Muscle of back (tissue), 13 donors: ENCODE measurements at places on chromosomes 2 and 18.

- no peak for DNase-seq
Observed at GRCh38 chr18:11884396-11885030, 23.6 kb downstream of the MPPE1 start.

DNA sequence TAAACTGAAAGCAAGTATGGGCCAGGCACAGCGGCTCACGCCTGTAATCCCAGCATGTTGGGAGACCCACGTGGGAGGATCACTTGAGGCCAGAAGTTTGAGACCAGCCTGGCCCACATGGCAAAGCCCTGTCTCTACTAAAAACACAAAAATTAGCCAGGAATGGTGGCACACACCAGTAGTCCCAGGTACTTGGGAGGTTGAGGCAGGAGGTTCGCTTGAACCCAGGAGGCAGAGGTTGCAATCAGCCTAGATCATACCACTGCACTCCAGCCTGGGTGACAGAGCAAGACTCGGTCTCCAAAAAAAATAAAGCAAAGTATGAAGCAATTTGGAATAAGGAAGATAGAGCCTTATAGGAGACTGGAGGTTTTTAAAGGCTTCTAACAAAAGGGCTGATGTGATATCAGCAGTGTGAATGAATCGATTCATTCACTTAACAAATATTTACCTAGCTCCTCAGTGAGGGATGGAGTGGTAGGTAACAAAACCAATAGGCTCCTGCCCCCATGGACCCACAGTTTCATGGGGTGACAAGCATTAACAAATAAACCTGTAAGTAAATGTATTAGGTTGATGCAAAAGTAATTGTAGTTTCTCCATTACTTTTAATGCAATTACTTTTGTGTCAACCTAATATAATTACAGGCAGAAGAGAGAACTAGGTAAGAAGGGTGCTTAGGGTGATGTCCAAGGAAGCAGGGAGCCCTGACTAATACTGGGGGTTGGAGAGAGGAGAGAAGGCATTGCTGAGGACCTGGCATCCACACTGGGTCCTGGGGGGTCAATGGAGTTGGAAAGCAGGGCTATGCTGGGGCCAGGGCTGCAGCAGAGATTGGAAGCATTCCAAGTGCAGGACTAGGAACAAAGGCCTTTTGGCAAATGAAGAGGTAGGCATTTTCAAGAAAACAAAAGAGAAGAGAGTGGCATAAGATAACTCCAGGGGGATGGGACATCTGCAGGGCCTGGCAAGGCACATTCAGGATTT is 195.4 kb upstream of the ARL4C start:
- DNase-seq = no peak

- DNase-seq = no peak
Observed at GRCh38 chr2:69381337-69381737, 5.7 kb downstream of the GFPT1 start.

DNA sequence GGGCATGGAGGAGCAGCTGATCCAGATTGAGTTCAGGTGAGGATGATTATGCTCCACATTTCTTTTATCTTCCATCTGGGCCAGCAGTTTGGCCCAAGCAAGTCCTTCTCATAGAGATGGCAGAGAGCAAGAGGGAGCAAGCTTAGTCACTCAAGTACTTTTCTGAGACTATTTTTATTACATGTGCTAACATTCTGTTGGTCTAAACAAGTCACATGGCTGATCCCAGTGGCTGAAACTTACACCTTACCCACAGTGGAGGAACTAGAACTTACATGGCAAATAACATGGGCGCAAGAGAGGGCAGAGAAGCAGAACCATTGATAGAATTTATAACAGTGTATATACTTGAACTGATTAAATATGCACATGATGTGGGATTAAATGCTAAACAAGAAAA is 105.7 kb downstream of the KYNU start:
- no peak for DNase-seq

DNA sequence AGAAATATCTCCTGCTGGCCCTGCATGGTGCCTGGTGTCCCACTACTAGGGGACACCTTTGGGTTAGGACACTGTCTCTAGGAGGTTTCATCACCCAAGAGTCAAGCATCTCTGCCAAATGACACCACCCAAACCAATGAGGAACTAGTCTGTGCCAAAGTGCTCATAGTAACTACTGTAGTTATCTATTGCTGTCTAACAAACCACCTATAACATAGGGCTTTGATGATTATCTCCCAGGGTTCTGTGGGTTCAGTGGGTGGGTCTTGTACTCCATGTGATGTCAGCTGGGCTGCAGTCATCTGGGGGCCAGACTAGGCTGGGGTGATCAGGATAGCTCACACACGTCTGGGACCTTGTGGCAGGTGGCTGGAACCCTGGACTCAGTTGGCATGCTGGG is 59.8 kb downstream of the EPAS1 start:
- no peak for DNase-seq

- DNase-seq = no peak
Observed at GRCh38 chr18:48122376-48122775, 191.9 kb upstream of the SMAD2 start.

GRCh38 chr2:10215393-10215935 is 87.2 kb upstream of the HPCAL1 start:
- no peak for DNase-seq

GRCh38 chr18:13623348-13623747 is 103.0 kb downstream of the FAM210A start:
- DNase-seq = no peak

DNA sequence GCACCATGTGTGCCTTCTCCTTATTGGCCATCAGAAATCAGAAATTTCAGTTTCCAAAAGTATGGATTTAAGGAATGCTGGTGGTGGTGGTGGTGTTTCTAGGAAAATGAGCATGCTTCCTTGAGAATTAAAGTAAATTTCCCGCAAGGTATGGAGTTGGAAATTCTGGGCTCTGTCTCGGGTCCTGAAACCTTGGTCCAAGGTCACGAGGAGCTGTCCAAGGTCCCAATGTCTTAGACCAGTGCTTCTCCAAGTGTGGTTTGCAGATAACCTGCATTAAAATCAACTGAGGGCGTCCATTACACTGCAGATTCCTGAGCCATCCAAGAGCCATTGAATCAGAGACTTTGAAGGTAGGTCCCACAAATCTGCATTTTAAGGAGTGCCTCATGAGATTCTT is 210.9 kb upstream of the PKDCC start:
- peak; percentile 73 for DNase-seq

DNA sequence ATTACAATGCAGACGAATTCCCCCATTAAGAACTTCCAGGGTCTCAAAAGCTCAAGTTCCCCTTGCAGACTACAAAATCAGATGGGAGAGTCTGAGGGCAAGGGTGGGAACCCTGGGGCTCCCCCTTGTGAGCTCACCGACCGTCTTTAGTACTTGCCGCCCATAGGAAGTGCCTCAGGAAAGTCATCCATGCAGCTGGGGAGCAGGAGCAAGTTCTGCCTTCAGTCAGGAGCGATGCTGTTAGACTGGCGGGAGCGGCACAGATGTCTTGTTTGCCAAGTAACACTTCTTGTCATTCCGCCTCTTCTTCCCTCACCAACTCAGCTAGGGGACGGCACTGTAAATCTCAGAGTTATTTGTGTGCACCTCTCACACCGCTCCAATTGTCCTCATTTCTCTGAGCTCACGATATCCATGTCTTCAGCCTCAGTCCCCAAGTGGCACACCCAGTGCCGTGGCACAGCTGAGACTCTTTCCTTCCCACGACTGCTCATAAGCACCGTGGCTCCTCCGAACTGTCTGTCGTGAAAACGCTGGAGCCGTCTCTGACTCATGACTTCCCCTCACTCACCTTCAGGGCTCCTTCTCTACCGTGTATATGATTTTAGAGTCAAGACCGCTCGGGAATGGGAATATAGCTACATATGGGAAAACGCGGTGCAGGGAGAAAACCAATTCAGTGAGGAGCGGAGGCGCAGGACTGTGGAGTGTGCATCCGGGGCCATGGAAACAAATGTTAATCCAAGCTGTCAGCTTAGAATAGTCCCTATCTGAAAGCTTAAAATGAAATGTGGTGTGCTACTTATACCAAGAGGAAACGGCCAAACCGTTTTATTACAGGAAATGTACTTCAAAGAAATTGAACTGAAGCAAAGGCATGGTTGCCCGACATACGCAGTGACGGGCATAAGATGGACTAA is 34.0 kb downstream of the UXS1 start:
- DNase-seq = no peak
